ENCODE measurements at places on chromosomes 5 and 9.

GRCh38 chr9:130785940-130786508 lies 49.0 kb upstream of the ABL1 start:
- no peak for DNase-seq

- peak; percentile 44 for DNase-seq
These were observed 92.7 kb downstream of the DAB2IP start for GRCh38 chr9:121744002-121744686.

- DNase-seq, result no peak
These were observed 186.4 kb downstream of the CAAP1 start for GRCh38 chr9:26706223-26706622.

GRCh38 chr9:15999422-16000339 lies 446.8 kb downstream of the CCDC171 start:
- no peak for DNase-seq

GRCh38 chr5:104977529-104977928 lies 1414.9 kb upstream of the NUDT12 start:
- no peak for DNase-seq

DNA sequence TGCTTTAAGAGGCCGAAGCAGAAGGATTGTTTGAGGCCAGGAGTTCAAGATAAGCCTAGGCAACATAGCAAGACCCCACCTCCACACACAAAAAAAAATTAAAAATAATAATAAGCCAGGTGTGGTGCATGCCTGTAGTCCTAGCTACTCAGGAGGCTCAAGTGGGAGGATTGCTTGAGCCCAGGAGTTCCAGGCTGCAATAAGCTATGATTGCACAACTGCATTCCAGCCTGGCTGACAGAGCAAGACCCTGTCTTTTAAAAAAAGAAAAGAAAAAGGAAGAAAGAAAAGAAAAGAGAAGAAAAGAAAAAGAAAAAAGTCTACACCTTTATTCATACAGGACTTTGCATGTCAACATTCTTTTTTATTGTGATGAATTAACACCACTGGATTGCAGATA lies 2125.8 kb downstream of the MAT2B start:
- DNase-seq, result no peak

DNA sequence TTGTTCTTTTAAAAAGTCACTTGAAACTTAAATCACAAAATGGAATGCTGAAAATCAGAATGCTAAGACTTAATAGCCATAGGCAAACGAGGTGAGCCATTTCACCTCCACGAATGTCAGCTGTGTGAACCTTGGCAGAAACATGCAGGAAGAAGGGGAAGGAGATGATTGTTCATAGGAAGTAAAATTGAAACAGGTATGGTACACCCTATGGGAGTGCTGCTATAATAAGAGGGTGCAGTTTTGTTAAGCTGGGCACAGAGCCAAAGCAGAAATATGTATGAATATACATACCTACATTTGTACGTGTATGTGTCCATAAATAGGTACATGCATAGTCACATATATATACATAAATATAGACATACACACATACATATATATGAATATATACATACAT lies 51.0 kb upstream of the SPINK5 start:
- DNase-seq, result no peak

All from left lung (tissue), 14 donors.